ENCODE measurements at places on chromosomes 3 and 15.

- no peak for DNase-seq
These were observed 152.3 kb upstream of the SNTN start for GRCh38 chr3:63500196-63500595.

- DNase-seq: no peak
These were observed 113.9 kb downstream of the LPP start for GRCh38 chr3:188267790-188268335.

DNA sequence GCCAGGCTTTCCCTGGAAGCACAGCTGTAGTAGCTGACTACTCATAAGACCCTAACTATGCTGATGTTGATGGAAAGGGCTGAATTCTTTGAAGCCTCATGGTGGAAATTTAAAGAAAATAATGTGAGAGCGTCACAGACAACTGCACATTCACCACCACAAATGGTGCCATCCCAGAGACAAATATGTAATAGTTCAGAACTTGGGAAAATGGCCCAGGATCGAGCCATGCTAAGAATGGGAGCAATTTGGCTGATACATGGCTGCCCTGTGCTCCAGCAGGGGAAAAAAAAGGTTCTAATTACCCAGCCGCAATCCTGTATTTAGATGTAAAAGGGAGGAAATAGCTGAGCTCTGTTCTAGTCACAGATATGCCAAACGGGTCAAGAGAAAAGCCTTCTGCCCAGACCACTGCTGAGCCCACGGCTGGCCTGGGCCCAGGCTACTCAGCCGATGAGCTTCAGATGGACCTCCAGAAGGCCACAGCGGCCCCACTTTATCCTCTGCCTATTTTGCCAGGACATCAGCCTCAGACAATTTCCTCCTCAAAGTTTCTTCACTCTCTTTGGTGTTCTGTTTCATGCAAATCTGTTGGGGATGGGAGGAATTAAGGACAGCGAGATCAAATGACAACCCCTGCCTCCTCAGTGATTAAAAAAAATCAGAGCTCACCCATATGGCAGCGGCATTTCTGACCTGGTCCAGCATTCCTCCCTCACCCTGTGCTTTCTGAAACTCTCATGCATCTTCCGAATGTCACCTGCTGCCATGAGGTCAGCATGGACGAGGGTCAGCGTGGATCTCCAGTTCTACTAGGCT is 54.5 kb upstream of the MEX3B start:
- no peak for DNase-seq

- DNase-seq: no peak
These were observed 9.3 kb downstream of the USP3 start for GRCh38 chr15:63513728-63514127.

GRCh38 chr3:7305561-7305960 is 444.6 kb downstream of the GRM7 start:
- no peak for DNase-seq

DNA sequence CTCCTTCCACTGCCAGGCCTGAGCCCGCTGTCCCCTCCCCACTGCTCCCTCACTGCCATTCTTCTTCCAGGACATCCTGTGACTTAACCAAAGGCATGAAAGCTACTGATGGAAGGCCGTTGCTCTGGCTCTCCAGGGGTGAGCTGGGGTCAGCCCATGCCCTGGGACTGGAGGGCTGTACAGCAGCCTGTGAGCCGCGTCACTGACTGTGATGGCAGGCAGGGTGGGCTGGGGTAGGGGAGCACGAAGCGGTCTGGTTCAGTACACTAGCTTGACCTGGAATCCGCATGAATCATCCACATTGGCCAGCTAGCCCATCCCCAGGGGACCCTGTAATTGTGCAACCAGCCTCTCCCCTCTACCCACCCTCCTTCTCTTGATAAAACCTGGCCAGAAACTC is 30.8 kb downstream of the CORO2B start:
- peak; percentile 80 for DNase-seq

GRCh38 chr3:54408328-54408727 is 286.0 kb downstream of the CACNA2D3 start:
- DNase-seq: no peak

GRCh38 chr3:175410251-175410650 is 551.1 kb downstream of the NAALADL2 start:
- DNase-seq: no peak

DNA sequence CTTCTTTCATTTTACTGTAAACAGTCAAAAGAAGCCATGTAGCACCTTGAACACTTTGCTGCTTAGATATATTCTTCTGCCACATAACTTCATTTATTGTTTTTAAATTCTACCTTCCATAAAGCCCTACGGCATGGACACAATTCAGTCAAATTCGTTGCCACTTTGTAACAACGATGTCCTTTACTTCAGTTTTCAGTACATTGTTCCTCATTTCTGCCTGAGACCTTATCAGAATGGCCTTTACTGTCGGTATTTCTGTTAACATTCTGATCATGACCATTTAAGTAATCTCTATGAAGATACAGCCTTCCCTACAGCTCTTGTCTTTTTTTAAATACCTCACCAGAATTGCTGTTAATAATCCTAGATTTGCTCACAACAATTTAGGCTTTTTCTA is 466.9 kb downstream of the NAALADL2 start:
- no peak for DNase-seq
